ENCODE measurements at places on chromosomes 6 and 20. TPM values are rescaled to one million over a fixed set of nuclear protein-coding genes. Genes with fewer than 3 reads are reported as not detected.

DNA sequence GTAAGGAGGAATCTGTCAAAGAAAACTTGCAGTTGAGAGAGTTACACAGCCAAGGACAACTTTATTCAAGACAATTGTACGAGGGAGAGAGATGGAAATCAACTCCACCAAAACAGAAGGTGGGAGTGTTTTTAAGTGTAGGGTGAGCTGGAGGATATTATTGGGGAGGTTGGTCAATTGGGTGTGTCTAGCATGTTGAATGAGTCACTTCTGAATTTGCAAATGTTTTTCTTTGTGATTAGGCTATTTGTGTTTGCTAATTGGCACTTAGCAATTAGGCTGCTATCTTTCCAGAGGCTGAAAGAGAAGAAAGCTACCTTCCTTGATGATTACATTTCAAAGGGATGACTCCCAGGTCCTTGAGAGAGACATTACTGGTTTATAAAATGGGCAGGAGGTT lies 441.1 kb downstream of the MEI4 start:
- no peak for DNase-seq

BLOC1S5 gene
- total RNA-seq = 34.4 TPM

DNA sequence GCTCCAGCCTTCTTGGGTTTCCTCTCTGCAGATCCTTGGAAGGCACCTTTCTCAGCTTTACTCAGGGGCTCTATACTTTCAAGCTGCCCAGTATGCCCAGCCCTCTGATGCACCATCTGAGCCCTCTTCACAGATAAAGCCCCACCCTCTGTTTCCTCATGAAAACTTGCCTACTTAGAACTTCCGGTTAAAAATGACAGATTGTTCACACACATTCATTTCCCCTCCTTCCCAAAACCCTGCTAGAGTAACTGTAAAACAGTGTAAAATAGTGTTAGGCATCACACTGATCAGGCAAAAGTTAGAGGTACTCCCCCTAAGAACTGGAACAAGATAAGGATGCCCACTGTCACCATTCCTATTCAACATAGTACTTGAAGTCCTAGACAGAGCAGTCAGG lies 14.0 kb upstream of the GCM1 start:
- DNase-seq = no peak

LTB gene
- 0.15 TPM for total RNA-seq

CDKN1A gene
- total RNA-seq = 7.0 TPM

PPIL6 gene
- total RNA-seq = 4.8 TPM

- DNase-seq = no peak
These were observed 161.5 kb downstream of the MYLK4 start for GRCh38 chr6:2589171-2589661.

DNA sequence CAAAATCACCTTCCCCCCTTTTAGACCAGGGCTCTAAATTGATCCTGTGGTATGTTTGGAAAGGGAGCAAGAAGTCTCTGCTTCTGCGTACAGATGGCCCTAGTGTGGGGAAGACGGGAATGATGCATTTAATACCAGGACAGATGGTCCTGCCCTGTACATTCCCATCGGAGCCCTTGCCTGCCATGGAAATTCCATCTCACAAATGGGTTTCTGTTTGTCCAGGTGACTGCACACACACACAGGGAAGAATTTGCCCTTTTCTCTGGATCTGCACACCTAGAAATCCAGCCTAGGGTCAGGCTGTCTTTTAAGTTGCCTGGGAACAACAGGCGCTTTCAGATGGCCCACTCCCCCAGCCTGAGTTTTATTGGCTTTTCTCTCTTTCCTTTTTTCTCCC lies 1.3 kb downstream of the MAS1 start:
- DNase-seq = no peak

BTN1A1 gene
- not detected for total RNA-seq
